ENCODE measurements at places on chromosomes 2 and 18.

DNA sequence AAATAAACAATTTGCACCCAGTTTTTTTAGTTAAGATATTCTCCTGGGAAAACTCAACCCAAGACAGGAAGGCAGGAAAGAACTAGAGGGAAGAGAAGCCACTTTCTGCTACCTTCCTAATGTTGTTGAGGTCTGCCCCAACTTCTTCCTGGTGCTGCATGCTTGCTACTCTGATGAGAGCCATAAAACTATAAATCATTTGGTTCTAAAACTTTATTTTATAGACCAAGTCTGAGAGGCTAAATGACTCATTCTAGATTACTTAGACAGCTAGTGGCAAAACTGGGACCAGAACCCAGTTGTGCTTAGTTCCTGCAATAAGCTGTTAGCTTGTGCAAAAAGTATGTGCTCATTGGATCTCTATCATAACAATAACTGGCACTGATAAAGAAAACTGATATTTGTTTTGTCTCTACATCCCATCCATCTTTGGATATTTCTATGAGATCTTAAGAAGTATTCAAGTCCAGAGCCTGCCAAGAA is 344.9 kb upstream of the SLC14A2 start:
- DNase-seq, result no peak

DNA sequence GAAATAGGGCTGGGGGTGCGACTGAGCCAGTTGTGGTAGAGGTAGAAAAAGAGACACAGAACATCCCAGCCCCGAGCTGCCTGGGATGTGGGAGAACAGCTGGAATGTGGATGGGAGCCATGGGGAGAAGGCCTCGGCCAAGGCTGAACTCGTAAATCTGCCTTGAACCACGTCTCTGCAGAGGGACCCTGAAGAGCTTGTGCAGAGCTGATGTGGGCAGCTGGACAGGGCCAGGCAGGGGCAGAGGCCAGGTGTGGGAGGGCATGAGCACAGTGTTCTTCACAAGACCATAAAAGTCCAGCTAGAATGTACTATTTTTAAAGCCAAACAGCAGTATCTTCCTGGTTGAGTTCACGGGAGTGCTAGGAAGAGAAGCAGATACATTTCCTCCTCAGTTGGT is 5.7 kb downstream of the TCF23 start:
- no peak for DNase-seq

GRCh38 chr2:192311701-192312460 is 117.1 kb upstream of the TMEFF2 start:
- DNase-seq, result no peak

DNA sequence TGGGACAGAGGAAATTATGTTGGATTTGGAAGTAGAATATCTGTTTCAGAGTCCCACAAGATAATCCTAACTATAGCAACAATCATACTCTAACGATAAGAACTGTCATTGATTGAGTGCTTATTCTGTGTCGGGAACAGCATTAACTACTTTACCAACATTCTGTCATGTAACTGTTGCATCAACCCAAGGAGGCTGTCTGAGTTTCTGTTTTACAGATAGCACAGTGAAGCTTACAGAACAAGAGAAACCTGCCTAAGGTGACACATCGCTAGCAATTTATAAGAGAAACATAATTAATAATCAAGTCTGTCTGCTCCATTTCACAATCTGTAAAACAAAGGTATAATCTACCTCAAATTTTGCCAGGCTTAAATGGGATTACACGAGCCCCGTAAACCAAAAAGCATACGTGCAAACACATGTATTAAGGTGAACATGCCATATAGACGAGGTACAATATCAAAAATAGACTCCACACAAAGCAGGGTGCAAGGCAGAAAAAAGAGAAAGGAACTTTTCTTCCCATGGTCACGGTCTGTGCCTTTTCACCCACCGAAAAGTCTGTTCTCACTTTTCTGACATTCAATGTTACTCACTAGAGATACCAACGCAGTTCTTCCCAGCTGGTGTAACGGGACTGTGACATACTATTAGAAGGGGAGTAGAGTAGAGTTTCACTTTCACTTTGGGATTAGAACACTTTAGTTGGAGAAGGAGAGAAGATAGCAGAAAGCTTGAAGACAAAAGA is 37.2 kb upstream of the SLC8A1 start:
- DNase-seq, result no peak

DNA sequence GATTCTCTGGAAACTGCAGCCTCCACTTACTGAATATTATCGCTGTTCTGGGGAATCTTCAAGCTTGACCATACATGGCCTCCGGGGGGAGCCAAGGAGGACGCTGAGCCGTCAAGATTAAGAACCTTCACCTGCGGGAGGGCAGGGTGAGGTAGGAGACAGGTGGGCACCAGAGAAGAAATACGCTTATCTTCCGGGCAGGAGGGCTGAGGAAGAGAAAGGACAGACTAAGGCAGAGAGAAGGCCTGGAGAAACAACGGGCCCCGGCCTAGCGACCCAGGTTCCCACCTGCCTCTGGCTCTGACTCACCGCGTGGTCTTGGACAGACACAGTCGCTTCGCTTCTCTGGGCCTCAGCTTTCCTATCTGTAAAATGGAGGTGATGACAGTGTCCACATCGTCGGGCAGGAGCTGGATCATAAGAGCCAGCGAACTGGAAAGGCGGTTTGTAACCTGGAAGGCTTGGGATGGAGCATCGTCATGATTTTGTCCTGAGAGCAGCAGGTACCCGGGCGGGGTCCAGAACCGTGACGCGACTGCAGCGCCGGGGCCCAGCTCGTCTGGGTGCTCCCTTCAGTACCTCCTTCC is 659 bp downstream of the ZNF142 start:
- no peak for DNase-seq

- DNase-seq, result no peak
These were observed 37.2 kb downstream of the MBOAT2 start for GRCh38 chr2:8966123-8966908.

DNA sequence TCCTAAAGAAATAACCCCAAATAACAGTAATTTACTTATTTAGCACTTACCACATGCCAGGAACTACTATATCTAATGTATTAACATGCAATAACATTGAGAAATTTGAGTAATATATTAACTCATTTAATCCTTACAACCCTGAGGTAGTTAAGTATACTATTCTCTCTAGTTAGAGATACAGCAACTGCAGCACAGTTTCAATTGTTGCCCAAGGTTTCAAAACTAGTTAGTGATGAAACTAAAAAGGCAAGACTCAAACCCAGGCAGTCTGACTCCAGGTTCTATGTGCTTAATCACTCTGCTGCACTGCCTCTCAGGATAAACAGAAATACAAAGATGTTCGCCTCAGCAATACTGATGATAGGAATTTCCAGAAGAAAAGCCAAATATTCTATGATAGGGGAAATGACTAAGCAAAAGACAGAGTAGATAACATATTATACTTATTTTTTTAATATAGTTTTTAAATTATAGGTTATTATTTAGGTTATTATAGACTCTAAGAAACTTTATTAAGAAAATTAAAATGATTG is 88.0 kb downstream of the SS18 start:
- DNase-seq, result no peak

DNA sequence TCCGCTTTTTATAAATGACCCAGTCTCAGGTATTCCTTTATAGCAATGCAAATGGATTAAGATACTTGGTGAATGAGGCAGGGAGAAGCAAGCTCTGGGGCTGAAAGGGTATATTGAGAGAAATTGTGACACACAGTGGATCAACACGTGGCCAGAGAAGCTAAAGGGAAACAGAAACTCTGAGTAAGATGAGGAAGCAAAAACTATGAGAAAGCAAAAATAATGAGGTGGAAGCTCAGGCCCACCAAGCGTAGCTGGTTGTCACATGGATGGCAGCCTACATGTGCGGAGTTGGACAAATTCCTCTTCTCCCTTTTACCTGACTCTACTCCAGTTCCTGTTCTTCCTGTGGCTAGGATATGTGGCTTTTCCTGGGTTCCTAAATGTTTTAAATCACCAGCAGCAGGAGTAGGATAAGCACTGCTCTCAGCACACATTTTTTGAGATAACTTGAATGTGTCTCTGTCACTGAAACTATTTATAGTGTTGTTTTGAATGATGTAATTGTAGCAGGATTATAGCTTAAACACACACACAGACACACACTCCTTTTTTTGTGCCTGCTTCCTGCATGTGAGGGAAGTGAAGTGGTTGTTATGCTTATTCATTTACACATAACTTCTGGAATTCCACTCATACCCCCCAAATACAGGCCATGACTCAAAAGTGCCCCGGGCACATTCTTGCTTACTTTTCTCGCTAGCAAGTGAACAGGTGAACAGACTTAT is 30.1 kb upstream of the EPC2 start:
- DNase-seq, result peak; percentile 50
